ELF-1 (cell line): ENCODE measurements at places on chromosomes 16 and 17.

DNA sequence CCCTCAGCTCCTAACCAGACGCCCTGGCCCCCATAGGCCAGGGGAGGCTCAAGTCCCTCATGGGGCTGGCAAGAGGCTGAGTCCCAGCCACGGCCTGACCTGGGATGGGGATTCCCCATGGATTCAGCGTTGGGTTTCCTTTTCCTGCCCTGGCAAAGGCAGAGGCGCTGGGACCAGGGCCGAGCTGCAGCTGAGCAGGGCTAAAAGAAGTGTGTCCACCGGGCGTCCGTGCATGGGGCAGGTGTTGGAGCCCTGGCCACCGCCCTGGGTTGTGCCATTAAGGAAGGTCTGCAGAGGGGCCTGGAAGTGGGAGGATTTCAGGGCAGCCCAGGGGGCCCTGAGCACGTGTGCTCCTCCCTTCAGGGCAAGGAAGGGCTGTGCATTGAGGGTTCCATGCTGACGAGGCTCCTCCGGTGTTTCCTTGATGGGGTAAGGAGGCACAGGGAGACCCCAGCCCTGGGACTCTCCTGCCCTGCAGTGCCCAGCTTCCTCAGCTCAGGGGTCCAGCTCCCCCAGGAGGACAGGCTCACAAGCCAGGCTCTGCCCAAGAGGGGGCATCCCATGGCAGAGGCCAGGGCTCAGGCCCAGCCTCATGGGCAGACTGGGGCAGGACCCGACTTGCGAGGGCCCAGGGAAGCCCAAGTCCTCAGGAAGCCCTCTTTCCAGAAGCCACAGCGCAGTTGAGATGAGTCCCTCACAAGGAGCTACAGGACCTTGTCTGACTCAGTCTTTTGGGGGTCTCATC, 10.1 kb downstream of the TBC1D26 start:
- DNase-seq, result no peak

DNA sequence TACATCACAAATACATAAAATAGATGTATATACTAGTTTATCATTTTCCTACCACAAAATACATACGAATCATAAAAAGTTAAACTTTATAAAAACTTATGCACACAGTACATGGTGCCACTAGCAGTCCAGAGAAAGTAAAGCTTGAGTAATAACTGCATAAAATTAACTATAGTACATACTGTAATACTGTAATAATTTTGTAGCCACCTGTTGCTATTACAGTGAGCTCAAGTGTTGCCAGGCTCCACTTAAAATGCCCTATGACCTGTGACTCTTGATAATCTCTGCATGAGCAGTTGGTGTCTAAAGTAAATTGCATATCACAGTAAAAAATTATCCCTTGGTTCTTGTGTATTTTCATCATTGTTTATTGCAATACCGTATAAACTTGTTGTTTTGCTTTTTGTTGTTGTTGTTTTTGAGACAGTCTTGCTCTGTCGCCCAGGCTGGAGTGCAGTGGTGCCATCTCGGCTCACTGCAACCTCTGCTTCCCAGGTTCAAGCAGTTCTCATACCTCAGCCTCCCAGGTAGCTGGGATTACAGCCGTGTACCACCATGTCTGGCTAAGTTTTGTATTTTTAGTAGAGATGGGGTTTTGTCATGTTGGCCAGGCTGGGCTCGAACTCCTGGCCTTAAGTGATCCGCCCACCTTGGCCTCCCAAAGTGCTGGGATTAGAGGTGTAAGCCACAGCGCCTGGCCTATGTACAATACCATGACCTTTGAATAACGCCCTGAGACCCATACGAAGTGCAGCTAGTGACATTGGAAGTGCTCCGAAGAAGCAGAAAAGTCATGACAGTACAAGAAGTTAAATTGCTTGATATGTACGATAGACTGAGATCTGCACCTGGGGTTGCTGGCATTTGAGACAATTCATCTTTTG, 6.6 kb downstream of the LUC7L3 start:
- no peak for DNase-seq

GRCh38 chr17:3596804-3597464, 12.3 kb downstream of the TRPV1 start:
- no peak for DNase-seq

- no peak for DNase-seq
These were observed 21.4 kb downstream of the MARVELD3 start for GRCh38 chr16:71647391-71647790.
